ENCODE measurements at places on chromosomes 16 and 17.

GRCh38 chr16:89431630-89432029 lies 58.7 kb downstream of the ANKRD11 start:
- no peak for DNase-seq

- DNase-seq = peak; percentile 51
Observed at GRCh38 chr17:80363120-80363515, 51.8 kb upstream of the ENDOV start.

DNA sequence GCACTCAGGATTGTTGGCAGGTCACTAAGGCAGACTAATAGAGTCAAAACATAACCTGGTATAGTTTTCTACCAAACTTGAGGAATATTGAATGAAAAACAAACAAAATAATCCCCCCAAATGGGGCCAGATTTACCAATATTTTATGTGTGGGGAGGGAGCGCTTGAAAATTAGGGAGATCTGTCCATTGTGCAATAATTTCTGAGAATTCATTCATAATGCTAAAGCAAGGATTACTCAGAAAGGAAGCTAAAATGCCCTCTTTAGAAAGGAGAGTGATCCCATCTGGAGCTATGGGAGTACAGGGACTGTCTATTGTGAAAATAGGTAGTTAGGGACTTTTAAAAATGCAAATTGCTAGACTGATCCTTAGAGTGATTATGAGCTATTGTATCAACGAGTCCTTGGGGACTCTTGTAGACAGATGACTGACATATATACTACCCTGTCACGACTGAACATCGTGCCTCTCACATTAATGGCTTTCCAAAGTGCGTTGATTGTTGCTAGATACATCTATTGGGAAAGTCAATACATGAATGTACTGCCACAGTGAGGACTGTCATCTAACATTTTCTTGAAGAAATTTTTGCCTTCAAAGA lies 193.6 kb downstream of the AATF start:
- DNase-seq = no peak

- no peak for DNase-seq
Observed at GRCh38 chr16:50573279-50573678, 25.1 kb downstream of the NKD1 start.

- DNase-seq = no peak
Observed at GRCh38 chr17:8667421-8667820, 36.9 kb upstream of the MYH10 start.

DNA sequence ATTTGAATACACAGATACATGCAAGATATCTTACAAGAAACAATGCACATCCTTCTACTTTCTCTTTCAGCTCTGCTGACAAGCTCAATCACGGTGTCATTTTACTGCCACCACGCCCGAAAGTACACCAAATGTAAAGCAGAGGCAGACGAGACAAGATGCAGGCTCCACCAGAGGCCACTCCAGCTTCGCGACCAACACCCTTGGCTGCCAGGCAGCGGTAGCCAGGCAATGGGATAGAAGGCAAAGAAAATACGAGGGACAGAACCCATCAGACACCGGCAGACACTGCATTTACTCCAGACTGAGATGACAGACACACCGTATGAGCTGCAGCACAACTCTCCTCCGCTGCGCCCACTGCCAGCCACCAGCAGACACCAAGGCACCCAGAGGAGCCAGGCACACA lies 41.0 kb downstream of the USP22 start:
- no peak for DNase-seq

GRCh38 chr16:57941016-57941664 lies 29.8 kb downstream of the CNGB1 start:
- DNase-seq = no peak

DNA sequence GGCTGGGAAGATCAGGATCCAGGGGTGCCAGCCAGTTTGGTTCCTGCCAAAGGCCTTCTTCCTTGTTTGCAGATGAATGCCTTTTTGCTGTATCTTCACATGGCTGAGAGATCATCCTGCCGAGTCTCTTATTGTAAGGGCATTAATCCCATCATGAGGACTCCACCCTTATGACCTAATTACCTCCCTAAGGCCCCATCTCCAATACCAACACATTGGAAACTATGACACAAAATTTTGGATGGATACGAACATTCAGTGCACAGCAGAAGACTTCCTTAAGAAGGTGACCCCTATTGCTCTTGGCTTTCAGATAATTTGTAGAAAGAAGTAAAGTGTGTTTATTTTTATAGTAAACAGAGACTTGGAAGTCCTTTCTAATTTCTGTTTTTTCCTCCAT lies 1164.7 kb upstream of the CDH8 start:
- no peak for DNase-seq

GRCh38 chr16:81629034-81629802 lies 149.9 kb upstream of the PLCG2 start:
- no peak for DNase-seq

GRCh38 chr16:57341062-57341440 lies 17.5 kb upstream of the CCL22 start:
- DNase-seq = no peak

- no peak for DNase-seq
Observed at GRCh38 chr16:83305092-83305491, 502.7 kb upstream of the HSBP1 start.

DNA sequence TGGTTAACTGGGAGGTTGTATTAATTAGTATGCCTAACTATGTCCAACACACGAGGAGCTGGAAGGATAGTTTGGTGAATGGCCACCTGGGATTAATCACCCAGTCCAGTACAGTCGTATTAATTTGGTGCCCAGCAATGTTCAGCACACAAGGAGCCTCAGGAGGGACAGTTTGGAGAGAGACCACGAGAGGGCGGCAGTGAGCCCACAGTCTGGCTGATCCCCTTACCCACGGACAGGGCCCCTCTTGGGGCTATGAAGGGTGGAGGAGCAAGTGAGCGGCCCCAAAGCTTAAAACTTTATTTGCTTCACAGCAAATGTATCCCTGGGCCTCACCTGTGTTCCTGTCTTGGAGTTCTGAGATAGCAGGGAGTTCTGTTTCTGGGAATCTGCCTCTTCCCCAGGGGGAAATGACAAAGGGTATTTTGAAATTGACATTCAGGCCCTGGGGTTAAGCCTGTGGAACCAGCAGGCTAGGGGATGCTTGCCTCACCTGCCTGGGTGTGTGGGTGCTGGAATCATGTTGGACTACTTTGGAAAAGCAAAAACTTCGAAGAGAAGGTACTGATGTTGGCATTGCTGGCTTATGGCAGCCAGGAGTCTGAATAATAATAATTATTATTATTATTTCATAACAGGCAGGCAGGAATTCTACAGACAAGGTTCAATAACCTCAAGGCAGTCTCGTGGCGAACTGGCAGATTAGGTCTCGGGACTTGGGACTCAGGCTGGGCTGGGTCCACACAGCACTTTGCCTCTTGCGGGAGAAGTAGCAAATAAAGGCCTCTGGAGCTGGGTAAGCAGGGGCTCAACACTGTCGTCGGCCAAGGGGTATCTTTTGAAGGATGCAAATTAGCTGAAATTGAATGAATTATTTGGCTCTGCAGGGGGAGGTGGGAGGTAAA lies 227.6 kb upstream of the ASIC2 start:
- DNase-seq = no peak

DNA sequence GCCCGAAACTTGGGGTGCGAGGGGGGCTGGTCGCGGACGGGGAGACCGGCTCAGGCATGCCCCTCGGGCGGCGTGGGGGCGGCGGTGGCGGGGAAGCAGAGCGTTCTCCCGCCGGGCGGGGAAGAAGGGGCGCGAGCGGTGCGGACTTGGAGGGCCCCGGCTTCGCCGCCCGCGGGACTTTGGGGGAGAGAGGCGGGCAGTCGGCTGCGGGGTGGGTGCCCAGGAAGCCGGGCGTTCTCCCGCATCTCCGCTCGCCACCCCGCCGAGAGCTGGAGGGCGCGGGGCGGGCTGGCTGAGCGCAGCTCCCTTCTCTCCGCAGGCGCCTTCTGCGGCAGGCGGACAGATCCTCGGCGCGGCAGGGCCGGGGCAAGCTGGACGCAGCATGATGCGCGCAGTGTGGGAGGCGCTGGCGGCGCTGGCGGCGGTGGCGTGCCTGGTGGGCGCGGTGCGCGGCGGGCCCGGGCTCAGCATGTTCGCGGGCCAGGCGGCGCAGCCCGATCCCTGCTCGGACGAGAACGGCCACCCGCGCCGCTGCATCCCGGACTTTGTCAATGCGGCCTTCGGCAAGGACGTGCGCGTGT lies 772 bp downstream of the NTN1 start:
- no peak for DNase-seq

DNA sequence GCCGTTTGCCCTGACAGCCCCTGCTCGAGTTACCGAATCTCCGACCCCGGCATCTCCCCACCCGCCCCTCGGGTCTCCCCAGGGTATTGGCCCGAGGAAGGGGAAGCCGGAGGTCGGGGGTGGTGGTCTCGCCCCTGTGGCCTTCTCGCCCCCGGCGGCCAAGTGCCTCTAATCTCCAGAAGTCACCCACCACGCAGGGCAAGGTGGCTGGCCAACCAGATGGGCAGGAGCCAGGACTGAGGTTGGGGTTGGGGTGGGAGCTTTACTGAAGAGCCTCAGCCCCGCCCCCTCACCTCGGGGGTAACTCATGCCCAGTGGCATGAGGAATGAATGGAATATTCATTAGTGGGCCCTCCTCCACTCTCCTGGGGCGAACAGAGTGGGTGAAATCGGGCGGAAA lies 637 bp downstream of the DHRS11 start:
- no peak for DNase-seq

DNA sequence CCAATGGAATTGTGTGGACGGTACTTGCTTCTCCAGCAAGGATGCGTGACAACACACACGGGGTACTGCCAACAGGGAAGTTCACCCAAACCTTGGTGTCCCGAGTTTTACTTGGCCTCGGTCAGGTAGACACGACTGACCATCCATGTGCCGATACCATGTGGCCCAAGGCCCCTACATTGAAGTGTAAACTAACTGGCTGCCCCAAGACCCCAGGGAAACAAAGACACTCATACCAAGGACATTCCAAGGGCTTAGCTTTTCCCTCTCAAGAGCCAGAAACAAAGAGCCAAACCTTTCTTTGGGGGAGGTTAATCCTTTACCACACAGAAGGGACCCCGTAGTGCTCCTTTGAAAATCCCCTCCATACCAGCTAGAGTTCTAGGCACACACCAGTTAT lies 215.9 kb upstream of the TNRC6C start:
- no peak for DNase-seq

DNA sequence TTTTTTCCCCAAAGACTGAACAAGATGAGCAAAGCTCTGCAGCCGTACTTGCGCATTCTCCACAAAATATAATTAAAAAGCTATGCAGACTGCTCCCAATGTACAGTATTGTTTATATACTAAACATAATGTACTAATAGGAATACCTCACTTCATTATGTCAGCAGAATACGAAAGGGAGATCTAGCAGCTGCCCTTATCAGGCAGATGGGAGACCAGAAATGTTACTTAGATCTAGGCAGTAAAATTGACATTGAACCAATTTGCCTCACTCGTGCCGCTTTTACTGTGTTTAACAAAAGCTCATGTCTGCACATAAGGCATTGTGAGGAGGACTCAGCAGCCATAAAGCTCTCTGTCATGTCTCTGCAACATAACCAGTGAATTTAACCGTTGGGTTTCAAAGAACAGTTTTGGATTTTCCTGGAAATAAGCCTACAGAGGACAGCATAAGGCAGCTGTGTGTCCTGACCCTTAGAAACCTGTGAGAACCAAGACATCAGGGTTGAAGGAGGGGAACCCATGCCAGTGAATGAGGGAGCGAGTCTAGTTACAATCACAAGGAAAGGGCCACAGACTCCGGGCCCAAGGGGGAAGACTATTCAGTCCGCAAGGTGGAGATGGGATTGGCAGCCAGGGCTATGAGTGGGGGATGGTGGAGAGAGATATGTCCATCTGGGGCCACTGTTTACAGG lies 71.4 kb downstream of the GNAO1 start:
- no peak for DNase-seq

DNA sequence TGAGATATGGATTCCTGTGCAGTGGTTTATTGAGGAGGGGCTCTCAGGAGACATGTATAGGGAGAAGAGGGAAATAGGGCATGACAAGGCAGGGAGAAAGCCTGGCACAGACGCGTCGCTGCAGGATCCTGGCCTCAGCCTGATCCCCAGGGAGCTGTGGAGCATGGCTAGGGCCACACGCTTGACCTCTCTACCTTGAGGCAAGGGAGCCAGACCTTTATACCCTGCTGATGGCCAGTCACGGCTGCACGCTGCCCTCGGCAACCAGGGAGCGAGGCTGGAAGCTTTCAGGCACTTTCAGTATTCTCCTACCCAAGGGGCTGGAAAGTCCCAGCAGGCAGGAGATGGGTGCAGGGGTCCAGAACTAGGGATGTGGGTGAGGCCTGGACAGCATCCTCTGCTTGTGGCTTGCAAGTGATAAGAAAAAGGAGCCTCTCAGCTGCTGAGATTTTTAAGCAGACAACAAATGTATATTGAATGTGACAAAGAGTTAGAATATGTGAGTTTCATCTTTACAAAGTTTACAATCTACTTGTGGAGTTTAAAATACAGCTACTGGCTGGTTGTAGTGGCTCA lies 10.0 kb upstream of the KLHL36 start:
- DNase-seq = no peak

- peak; percentile 21 for DNase-seq
Observed at GRCh38 chr17:17081304-17081940, 39.2 kb downstream of the MPRIP start.

DNA sequence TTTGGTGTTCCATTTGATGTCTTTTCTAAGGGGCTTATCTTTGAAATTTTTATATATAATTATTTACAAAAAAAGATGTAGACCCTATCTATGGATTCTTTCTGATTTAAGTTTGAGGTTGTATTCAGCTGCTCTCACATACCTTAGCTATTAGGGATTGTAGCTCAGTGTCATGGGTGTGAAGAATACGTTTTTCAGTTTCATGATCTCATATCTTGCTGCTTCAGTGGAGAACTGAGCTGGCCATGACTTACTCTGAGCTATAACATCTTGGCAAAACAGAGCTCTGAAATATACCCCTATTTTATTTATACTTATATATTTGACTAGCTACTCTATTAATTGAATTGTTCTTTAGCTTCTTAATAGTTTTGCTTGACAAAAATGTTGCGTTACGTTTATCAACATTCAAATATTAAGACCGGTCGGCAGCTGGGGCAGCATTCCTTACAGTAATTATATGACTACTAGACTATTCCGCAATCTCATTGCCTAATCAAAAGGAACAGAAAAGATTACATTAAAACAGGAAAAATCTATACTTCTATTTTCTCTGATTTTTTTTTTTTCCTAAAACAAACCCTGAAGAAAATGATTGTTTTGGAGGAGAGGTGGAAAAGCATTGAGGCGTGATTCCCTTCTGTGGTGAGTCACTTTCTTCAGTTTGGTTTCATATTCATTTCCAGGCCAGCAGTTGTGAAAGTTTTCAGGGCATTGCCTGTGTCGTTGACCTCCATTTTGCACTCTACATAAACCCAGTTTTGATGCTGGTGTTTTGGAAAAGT lies 24.1 kb upstream of the KRT24 start:
- no peak for DNase-seq

- no peak for DNase-seq
Observed at GRCh38 chr16:75624921-75625334, 1.8 kb upstream of the ADAT1 start.

DNA sequence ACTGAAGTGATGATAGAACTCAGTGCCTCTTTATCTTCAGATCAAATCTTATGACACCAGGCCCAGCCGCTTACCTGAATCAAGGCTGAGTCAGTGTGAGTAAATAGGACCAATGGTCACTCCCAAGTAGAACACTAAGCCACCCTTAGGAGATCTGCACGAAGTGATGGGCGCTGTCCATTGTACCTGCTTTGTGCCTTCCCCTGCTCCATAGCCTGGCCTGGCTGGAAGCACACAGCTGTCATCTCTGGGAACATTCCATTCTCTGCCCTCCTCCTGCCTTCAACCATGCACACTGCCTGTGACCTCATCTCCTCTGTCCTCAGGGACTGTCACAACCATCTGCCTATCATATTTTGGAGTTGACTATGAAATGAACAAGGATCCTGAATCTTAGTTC lies 279.5 kb upstream of the ASIC2 start:
- no peak for DNase-seq

All from chondrocyte (in vitro differentiated cells).